Sigmoid colon (tissue), 7 donors: ENCODE measurements at places on chromosomes 2 and 18. TPM values are rescaled to one million over a fixed set of nuclear protein-coding genes. Genes with fewer than 3 reads are reported as not detected.

CSRNP3 gene
- polyA plus RNA-seq: 2.5 TPM

CHRND gene
- polyA plus RNA-seq: not detected

GPAT2 gene
- polyA plus RNA-seq: 0.23 TPM

VWC2L gene
- polyA plus RNA-seq: not detected

NXPH2 gene
- polyA plus RNA-seq: 0.38 TPM

IFIH1 gene
- polyA plus RNA-seq: 9.0 TPM

FEV gene
- 0.77 TPM for polyA plus RNA-seq

LIMS3 gene
- 1.4 TPM for polyA plus RNA-seq

SNTG2 gene
- polyA plus RNA-seq: 0.60 TPM
